ENCODE measurements at places on chromosomes 3 and 15.

- DNase-seq = no peak
Measured at GRCh38 chr3:32138545-32139104, 32.2 kb downstream of the GPD1L start.

DNA sequence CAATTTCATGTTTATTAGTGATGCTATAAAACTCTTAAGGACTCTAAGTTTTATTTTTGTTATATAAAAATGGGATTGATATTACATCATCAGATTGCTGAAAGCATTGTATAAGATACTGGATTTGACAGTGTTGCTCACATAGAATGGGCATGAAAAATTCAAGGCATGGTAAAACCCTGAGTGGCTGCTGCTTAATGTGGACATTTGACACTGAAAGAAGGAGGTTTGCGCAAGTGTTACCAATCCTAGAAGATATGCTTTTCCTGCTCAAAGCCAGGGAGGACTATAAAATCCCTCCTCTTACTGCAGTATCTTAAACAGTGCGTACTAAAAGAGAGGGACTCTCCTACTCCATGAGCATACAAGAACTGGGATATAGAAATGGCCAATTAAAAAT lies 65.8 kb upstream of the PTX3 start:
- DNase-seq = no peak

DNA sequence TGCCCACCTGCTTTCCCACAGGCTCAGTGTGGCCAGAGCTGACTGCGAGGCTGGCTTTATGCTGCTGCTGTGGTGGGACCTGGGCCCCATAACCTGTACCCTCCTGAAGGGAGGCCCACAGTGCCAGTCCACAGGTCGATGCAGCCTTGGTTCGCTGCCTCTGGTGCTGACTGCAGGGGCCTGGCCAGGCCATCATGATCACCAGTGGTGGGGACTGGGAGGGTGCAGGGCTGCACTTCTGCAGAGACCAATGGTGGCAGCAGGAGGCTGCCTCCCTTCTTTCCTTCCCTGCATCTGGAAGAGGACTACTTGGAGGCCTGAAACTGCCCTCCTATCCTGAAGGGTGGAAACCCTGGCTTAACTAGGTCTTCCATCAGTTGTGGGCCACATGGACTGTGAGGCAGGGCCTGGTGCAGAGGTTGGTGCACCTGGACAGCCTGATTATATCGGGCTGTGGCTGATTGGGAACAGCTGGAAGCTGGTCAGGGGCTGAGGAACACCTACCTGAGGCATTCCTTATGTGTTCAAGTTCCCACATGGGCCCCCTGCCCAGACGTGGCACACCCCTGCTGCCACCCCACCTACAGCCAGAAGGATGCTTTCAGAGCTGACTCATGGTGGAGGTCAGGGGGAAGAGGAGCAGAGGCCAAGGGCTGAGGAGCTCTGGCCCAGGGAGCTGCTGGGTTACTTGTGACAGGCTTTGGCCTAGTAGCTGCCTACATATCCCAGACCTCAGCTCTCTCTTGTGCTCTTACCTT lies 29.8 kb downstream of the POMGNT2 start:
- DNase-seq = no peak

GRCh38 chr15:99096894-99097426 lies 7.9 kb upstream of the SYNM start:
- no peak for DNase-seq

All from eye (tissue), 1 donor.